ENCODE measurements at places on chromosomes 3 and 15.
A peak's percentile ranks its signal among the peaks of the same experiment; 100 is the strongest.

DNA sequence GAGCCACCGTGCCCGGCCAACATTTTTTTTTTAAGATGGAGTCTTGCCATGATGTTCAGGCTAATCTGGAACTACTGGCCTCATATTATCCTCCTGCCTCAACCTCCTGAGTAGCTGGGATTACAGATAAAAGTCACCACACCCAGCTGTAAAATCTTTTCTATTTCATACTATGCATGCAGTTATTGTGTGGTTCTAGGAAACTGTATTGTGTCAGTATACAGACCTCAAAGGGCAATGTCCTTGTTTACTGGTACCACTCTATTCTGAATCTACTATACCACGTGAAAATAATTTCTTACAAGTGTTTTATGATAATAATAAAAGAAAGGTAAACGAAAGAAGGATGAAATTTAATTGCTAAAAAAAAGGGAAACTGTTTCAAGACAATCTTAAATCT is 123.5 kb upstream of the PTX3 start:
- no peak for DNase-seq

DNA sequence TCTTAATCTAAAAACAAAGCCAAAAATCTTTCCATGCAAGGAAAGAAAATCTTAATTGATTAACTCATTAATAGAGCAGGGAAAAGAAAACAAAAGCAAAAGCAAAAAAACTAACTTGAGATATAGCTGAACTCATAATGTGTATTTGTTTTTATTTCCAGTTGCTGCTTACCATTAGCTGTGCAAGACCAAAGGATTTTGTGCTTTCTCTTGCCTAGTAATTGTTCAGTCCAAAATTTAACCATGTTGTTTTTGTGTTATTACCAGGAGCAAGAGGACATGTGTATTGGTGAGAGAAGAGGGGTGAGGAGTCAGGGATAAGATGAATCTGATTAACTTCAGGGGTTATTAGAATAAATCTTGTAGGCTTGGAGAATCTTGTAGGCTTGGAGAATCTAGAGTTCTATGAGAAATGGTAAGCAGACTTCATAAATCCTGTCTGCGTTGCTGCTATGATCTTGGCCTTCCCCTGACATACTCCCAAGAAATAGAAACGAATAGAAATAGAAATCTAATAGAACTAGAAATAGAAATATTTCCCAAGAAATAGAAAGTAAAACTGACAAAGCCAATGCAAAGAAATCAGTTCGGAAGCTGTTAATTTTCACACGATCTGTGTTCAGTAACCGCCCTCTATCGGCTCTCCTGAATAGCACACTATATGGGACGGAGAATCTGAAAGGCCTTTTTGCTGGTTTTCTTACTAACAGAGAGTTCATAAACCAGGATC is 72.6 kb upstream of the TNFSF10 start:
- DNase-seq: peak; percentile 57

- no peak for DNase-seq
Observed at GRCh38 chr15:94858011-94858410, 626.6 kb downstream of the MCTP2 start.

DNA sequence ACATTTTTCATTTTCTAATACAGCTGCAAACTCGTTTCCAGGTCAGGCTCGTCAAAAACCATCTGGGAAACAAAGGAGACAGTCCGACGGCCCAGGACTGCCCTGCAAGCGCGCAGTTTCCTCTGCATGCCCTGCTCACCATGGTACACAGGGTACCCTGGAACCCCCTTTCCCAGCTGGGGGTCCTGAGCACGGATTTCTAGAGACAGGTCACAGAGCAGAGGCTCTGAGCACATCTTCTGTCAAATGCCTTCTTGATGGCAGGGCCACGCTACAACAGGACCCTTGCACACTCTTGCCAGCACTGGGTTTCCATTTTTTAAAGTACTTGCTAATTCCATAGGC is 8.1 kb downstream of the ZXDC start:
- DNase-seq: no peak

GRCh38 chr15:38196076-38196475 is 56.6 kb upstream of the SPRED1 start:
- no peak for DNase-seq

DNA sequence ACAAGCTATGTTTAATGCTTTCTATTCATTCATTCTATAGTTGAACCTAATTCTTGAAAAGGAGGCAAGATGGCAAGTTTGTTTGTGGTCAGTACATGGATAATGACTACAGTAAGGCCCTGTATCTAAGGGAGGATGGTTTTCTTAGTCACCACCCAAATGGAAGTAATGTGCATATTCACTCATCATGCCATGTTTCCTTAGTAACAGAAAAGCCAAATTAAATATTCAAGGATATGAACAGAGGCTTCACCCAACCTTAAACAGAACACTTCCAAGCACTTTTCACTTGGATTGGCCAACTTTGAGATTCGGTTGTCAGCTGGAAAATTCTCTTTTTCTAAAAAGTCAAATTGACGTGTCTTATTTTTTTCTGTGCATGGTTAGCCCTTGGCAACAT is 805.3 kb upstream of the LMCD1 start:
- DNase-seq: peak; percentile 66

- DNase-seq: no peak
Observed at GRCh38 chr3:142929109-142929508, 34.4 kb downstream of the PAQR9 start.

- DNase-seq: no peak
Observed at GRCh38 chr15:40999190-40999589, 45.9 kb downstream of the CHAC1 start.
